Glomerular endothelial cell (primary cell): ENCODE measurements at places on chromosomes 2 and 18.

DNA sequence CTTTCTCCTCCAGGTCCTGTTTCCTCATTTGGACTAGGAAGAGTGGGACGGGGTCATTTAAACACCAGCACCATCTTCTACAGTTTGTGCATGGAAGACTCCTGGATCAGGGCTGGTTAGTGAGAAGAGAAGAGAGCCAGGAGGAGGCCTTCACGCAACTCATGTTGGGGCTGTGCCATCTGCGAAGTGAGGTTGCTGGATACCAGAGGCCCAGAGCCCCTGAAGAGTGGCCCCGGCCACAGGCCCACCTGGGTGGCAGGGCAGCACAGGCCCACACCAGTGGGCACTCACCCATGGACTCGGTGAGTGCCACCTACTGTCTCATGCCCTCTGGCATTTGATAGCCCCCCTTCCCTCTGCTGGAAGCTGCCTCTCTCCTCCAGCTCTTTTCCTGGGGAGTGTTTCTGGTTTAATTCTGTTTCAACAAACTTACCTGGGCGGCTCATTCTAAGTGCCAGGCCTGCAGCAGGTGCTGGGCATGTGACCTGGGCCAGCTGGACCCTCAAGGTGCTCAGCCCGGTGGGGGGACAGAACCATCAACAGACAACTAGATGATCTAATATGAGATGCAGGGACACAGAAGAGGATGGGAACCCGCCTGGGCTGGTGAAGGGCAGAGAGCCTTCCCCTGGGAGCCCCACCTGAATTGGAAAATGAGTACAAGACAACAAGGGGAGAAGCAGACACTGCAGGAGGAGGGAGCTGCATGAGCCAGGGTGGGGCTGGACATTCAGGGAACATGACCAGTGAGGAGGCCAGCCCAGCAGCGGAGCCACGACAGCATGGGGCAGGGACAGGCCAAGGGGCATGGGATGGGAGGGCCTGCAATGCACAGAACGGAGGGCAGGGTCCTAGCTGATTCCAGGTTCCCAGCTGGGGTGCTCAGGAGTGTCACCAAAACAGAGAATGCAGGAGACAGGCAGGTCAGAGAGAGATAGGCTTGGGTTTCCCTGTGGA, 70.6 kb downstream of the MARCO start:
- no peak for DNase-seq

- no peak for DNase-seq
Measured at GRCh38 chr2:172091761-172092566, 6.7 kb downstream of the DLX1 start.

DNA sequence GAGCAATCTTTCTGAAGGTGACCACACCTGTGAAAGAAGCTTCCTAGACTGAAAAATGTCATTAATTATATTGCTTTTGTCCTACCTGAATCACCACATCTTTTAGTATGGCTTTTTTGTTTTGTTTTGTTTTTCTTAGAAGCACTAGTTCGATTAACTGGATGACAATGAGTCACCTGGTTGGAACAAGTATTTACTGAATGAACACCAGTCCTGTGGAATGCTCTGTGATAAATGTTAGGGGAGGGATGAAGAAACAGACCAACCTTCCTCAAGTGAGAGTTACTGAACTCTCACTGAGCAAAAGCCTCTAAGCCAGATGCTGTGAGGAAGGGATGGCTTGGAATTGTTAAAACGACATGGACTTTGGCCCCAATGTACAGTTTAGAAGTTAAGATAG, 26.8 kb upstream of the DCC start:
- DNase-seq: no peak

GRCh38 chr18:79393181-79393634, 2.5 kb upstream of the NFATC1 start:
- no peak for DNase-seq

- no peak for DNase-seq
Measured at GRCh38 chr18:26655525-26656430, 107.4 kb upstream of the KCTD1 start.

GRCh38 chr2:161273038-161273760, 35.0 kb upstream of the PSMD14 start:
- peak; percentile 57 for DNase-seq

DNA sequence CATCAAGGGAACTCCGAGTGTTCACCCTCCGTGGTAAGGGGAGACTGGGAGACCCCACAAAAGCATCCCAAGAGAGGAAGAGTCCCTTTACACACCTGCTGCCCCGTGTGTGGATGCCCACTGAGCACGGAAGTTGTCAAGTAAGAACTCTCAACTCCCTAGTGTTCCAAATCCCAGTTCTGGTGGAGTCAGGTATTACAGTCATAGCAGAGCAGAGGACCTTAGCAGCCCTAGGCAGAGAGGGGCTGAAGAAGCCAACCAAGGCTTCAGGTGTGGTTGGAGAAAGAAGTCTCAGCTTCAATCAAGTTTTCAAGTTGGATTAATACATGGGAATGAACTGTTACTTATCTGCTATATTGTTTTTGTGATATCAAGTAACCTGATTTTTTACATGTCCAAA, 512.5 kb downstream of the RNF144A start:
- DNase-seq: no peak

DNA sequence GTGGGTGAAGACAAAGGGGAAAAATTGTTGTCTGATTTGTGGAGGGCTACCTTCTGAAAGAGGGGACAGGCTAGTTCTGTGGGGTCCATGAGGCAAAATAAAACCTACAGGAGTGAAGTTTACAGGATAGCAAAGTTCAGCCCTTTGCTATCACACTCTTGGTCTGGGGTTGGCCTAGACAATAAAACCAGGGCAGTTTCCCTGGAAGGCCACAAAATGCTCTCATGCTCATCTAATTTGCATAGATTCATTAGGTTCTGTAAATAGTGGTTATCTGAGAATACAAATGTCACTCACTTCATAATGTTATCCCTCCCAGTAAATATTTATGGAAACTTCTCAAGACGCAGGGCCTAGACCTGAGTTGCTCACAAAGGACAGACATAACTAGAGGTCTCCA, 63.6 kb downstream of the INSIG2 start:
- no peak for DNase-seq

DNA sequence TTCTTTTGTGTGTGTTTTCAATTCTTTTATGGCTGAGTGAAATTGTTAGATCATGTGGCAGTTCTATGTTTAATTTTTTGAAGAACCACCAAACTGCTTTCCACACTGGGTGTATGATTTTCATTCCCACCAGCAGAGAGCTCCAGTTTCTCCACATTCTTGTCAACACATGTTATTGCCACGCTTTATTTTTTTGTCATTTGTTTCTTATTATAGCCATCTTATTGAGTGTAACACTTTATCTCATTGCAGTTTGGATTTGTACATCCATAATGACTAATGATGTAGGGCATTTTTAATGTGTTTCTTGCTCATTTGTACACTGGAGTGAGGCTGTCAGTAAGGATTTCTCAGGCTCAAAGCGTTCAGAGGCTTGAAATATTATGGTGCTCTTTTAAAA, 184.2 kb downstream of the PIEZO2 start:
- DNase-seq: no peak

DNA sequence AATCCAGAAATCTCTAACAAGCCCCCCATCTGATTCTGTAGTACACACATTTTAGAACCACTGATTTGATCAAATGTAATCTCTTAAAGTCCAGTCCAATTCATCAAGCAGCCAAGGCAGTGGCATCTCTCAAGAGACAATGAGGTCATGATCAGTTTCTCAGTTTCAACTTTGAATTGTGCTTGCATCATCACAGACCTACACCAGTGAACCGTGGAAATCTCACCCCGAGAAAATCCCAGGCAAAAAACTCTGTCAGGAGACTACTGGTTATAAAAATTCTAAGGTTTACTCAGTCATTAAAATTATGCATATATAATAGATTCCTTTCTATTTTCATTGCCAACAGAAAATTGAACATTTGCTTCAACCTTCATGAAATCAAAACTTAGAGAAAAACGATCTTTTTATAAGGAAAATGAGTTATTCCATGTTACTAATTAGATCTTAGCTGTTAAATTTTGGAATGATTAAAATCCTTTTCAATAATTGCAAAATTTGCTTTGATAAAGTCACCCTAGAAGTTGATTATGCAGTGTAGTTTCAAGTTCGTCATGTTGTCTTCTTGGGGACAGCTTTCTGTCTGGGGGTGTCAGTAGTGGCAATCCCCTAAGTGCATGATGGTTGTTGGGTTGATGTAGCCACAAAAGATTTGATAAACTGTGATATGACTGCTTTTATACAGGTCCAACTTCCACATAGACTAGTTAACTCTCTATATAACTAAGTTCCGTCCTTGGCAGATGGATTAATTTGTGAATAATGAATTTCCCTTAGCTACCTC, 235.0 kb downstream of the CAMKMT start:
- no peak for DNase-seq

- DNase-seq: no peak
Measured at GRCh38 chr2:10981941-10982431, 70.3 kb downstream of the KCNF1 start.

- DNase-seq: no peak
Measured at GRCh38 chr2:127694986-127695385, 6.3 kb upstream of the SFT2D3 start.

GRCh38 chr18:13233787-13234783, 15.5 kb downstream of the LDLRAD4 start:
- no peak for DNase-seq

GRCh38 chr2:18912225-18912888, 323.0 kb upstream of the NT5C1B start:
- DNase-seq: no peak

- no peak for DNase-seq
Measured at GRCh38 chr18:48028696-48029095, 98.2 kb upstream of the SMAD2 start.

DNA sequence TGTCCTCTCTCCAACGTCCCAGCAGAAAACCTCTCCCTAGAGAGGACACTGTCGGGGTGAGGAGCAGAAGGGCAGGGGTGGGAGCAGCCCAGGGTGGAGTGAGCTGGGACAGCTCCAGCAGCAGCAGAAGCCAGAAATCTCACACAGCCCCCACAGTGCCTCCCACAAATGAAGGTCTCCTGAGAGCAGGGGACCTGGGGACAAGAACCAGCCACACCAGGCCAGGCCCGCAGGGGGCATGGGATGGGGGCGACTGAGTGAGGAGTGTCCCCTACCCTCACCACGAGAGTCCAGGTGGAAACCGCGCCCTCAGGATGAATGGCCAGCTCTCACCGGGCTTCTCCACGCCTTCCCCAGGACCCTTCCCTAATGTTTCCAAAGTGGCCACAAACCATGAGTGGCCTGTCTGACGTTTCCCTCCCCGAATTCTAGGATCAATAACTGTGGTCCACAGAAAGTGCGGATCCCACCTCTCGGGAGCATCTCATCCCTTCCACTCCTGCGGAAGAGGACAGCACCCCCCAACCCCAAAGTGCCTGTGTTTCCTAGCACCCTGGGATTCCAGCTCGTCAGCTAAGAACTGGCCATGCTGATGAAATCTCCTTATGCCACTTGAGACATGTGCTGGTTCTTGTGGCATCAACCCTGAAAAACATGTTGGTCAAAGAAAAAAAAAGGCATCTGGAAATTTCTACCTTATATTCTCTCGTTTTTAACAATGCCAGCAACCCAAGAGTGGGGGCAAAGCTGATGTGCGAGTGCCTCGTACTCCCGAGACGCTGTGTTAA, 121.1 kb downstream of the HDAC4 start:
- no peak for DNase-seq

- DNase-seq: no peak
Measured at GRCh38 chr2:229098801-229099200, 172.3 kb downstream of the PID1 start.

DNA sequence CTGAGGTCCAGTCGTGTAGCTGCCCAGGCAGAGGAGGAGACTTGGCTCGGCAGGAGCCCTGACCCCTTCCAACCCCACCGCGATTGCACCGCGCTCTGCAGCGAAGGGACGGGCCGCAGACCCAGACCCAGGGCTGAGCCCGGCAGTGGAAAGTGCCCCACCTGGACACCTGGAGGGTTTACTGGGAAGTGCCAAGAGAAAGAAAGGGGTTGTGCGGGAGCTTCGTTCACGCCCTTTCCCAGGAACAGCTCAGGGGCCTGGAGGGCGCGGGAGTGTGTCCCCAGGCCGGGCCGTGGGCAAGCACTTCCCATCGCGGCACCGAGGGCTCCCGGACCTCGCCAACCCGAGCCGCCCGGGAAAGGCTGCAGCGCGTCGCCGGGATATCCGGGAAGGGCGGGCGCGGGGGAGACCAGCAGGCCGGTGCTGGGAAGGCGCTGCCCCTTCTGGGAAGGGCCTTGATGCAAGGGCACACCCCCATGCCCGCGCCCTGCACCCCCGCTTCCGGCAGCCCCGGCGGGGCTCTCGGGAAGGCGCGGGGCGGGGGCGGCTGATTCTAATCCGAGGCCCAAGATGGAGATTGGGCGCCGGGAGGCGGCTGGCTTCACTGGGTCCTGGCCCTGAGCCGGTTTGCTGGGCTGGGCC, 36.1 kb upstream of the MRPL33 start:
- DNase-seq: no peak

GRCh38 chr2:41881249-41881648, 166.6 kb upstream of the PKDCC start:
- DNase-seq: no peak

- DNase-seq: no peak
Measured at GRCh38 chr2:193240752-193241151, 1046.0 kb upstream of the TMEFF2 start.

DNA sequence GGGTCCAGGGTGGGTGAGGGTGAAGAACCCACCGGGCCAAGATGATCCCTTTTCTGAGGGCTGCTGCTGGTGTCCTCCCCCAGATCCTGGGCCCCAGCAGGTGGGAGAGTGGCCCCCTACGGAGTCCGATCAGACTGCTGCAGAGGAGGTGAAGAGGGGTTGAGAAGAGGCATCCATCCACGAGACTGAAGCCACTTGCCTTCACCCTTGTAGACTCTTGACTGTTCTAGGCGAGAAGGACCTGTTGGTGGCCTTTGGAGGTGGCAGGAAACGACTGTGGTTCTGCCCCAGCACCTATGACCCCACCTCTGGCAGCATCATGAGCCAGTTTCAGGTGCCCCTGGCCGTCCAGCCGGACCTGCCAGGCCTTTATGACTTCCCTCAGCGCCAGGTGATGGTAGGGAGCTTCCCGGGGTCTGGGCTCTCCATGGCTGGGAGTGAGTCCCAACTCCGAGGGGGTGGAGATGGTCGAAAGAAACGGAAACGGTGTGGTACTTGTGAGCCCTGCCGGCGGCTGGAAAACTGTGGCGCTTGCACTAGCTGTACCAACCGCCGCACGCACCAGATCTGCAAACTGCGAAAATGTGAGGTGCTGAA, 1.5 kb downstream of the TET3 start:
- no peak for DNase-seq

DNA sequence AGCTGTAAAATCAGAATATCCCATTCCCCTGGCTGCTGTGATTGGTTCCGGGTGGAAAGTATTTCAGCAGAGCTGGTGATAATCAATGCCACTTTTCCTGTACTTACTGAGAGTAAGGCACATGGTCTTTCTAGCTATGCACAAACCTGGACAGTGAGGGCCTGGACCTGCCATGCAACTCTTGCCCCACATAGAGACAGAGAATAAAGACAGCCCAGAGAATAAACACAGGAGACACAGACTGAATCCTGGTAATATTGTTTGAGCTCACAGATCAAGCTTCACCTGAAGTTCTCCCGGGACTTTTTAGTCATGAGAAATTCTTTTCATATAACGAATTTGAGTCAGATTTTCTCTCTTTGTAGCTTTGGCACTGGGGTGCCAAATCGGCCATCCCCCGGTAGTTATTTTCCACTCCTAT, 81.9 kb downstream of the ACAA2 start:
- DNase-seq: no peak

GRCh38 chr2:126658319-126658904, 2.5 kb downstream of the GYPC start:
- no peak for DNase-seq

GRCh38 chr2:19898592-19899329, 3.0 kb downstream of the TTC32 start:
- no peak for DNase-seq
